T-helper 17 cell (primary cell): ENCODE measurements at places on chromosomes 2 and 18. TPM values are rescaled to one million over a fixed set of nuclear protein-coding genes. Genes with fewer than 3 reads are reported as not detected.

Gene AQP12B
- not detected for total RNA-seq

- H3K27ac ChIP-seq: no peak overlapping the region
- peaks cover 7% of the 10 kb centered on the region for H3K36me3 ChIP-seq
- H3K27me3 ChIP-seq: no peaks in the 10 kb centered on the region
- no peak overlapping the region for H3K4me3 ChIP-seq
- peaks cover 22% of the 10 kb centered on the region for H3K4me1 ChIP-seq
These were observed 214.4 kb upstream of the EPAS1 start for GRCh38 chr2:46082531-46083485.

- no peak for DNase-seq
- no peak overlapping the region for H3K27ac ChIP-seq
- no peaks in the 10 kb centered on the region for H3K27me3 ChIP-seq
These were observed 119.1 kb downstream of the FSIP2 start for GRCh38 chr2:185857691-185858090.

Gene TRIM43
- total RNA-seq: not detected

Gene TBC1D8
- 1.9 TPM for total RNA-seq

GRCh38 chr18:75879196-75879595, 451.7 kb upstream of the SMIM21 start:
- H3K4me1 ChIP-seq: no peaks in the 10 kb centered on the region
- DNase-seq: no peak

Gene GALNT3
- 6.7 TPM for total RNA-seq

Gene HNMT
- 0.60 TPM for total RNA-seq

Gene POTEC
- not detected for total RNA-seq

Gene SCYGR2
- total RNA-seq: not detected

DNA sequence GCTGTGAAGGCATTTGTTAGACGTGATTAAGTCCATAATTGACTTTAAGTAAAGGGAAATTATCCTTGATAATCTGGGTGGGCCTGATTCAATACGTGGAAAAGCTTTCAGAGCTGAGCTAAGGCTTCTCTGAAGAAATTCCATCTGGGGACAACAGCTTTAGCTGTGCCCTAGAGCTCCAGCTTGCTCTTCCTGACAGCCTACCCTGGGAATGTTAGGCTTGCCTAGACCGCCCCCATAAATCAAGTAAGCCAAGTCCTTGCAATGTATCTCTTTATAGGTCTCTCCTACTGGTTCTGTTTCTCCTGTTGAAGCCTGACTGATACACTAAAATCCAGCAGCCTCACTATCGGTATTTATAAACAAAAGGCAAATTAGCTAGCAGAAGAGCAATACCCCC, 160.0 kb downstream of the STK39 start:
- H3K4me3 ChIP-seq: no peak overlapping the region
- no peak overlapping the region for H3K27ac ChIP-seq
- H3K27me3 ChIP-seq: no peaks in the 10 kb centered on the region
- peaks cover 8% of the 10 kb centered on the region for H3K4me1 ChIP-seq

GRCh38 chr2:58959996-58960395, 718.9 kb upstream of the FANCL start:
- no peaks in the 10 kb centered on the region for H3K36me3 ChIP-seq
- H3K27ac ChIP-seq: no peak overlapping the region
- no peaks in the 10 kb centered on the region for H3K4me1 ChIP-seq
- DNase-seq: no peak
- peak overlapping the region; percentile 25 for H3K4me3 ChIP-seq

Gene XDH
- total RNA-seq: not detected

DNA sequence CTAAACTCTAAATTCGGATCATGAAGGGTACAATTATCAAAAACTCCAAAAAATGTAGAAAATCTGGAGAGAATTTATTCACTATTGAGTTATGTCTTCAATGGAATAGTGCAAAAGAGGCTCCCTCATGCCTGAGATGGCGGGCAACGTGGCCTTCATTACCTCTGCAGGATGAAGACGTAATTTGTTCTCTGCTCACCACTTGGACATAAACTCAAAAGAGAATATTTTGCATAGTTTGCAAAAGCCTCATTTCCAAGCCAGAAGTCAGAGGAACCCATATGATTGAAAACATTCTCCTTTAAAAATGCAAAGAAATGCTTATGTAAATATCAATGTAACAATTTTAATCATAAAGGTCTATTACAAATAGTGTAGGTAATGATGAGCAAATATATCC, 58.7 kb downstream of the SLC25A12 start:
- peaks cover 6% of the 10 kb centered on the region for H3K4me1 ChIP-seq
- peaks cover 33% of the 10 kb centered on the region for H3K36me3 ChIP-seq
- no peak overlapping the region for H3K27ac ChIP-seq
- DNase-seq: no peak
- H3K27me3 ChIP-seq: no peaks in the 10 kb centered on the region

GRCh38 chr18:10687161-10687925, 161.5 kb downstream of the NAPG start:
- DNase-seq: no peak
- H3K27ac ChIP-seq: no peak overlapping the region
- H3K27me3 ChIP-seq: peaks cover 18% of the 10 kb centered on the region
- H3K4me1 ChIP-seq: peaks cover 2% of the 10 kb centered on the region
- H3K36me3 ChIP-seq: no peaks in the 10 kb centered on the region

Gene RAB6D
- not detected for total RNA-seq

- H3K4me1 ChIP-seq: no peaks in the 10 kb centered on the region
- H3K4me3 ChIP-seq: no peak overlapping the region
- H3K27me3 ChIP-seq: no peaks in the 10 kb centered on the region
- DNase-seq: no peak
- no peak overlapping the region for H3K27ac ChIP-seq
These were observed 174.4 kb upstream of the SPHKAP start for GRCh38 chr2:228355897-228356296.

- no peak for DNase-seq
- H3K27ac ChIP-seq: no peak overlapping the region
These were observed 38.4 kb downstream of the PAX8 start for GRCh38 chr2:113240150-113240914.

Gene NFU1
- total RNA-seq: 23.2 TPM

Gene KRCC1
- total RNA-seq: 7.8 TPM

Gene KIAA2012
- total RNA-seq: not detected

Gene KLHL41
- total RNA-seq: not detected

DNA sequence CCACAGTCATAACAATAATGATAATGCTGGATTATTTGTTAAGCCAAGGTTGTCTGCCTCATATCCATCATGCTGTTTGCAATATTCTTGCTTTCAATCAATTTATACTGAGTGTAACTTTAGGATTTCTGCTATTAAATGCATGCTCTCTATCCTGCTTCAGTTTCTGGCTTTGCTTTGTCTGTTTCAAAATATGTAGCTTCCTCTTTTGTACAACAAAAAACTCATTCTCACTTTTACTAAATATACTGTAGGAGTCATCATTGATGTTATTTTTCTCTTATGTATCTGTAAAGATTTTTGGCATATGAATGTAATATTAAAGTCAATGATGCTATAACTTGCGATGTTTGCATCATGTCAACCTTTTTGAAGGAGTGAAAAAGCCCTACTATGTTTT, 149.3 kb downstream of the GPD2 start:
- H3K27ac ChIP-seq: no peak overlapping the region
- H3K4me3 ChIP-seq: no peak overlapping the region
- DNase-seq: no peak
- H3K36me3 ChIP-seq: peaks cover 2% of the 10 kb centered on the region

Gene PLEKHA3
- 26.5 TPM for total RNA-seq
